Neural progenitor cell (in vitro differentiated cells): ENCODE measurements at places on chromosomes 6 and 20.

DNA sequence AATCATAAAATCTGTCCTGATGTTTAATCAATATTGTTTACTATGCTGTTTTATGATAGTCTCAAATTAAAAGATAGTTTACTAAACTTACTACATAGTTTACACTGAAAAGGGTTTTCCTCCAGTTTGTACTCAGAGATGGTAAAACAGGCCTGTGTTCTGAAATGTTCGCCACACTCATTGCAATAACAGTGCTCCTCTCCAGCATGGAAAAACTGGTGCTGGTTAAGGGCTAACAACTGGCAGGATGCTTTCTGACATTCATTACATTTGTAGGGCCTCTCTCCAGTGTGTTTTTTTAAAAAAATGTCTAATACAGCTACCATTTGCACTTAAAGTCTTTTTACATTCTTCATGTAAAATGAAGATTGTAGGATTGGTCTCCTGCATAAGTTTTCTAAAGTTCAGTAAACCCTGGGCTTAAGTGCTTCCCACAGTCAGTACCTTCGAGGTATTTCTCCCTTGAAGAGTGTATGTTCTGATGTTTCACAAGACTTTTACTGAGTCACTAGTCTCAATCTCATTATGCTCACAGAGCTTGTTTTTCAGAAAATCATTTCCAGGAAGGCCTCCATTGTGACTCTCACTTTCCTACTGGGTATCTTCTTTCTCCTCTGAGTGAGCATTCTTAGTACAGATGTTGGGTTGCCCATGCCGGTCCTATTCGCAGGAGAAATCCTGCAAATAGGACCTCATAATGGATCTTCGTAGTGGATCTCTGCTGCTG lies 8.7 kb upstream of the ZSCAN12 start:
- no peak for DNase-seq

DNA sequence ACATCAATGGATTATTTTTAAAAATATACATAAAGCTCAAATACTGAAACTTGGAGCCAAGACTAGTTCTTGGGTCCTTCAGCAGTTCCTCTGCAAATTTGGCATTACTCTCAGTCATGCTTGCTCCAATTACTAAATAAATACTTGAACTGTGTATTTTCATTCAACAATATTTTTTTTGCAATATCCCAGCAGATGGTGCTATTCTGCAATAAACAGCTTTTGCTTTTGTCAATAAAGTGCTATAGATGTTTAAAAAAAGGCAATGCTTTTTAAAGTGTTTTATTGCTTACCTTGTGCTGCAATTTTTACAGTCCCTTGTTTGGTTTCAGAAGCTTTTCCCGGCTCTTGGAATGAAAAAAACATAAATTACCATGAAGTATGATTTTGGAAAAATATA lies 243.4 kb downstream of the TRDN start:
- DNase-seq = no peak

GRCh38 chr6:37491830-37492208 lies 7.9 kb downstream of the CCDC167 start:
- no peak for DNase-seq

GRCh38 chr6:132515386-132515785 lies 2.5 kb upstream of the STX7 start:
- no peak for DNase-seq

DNA sequence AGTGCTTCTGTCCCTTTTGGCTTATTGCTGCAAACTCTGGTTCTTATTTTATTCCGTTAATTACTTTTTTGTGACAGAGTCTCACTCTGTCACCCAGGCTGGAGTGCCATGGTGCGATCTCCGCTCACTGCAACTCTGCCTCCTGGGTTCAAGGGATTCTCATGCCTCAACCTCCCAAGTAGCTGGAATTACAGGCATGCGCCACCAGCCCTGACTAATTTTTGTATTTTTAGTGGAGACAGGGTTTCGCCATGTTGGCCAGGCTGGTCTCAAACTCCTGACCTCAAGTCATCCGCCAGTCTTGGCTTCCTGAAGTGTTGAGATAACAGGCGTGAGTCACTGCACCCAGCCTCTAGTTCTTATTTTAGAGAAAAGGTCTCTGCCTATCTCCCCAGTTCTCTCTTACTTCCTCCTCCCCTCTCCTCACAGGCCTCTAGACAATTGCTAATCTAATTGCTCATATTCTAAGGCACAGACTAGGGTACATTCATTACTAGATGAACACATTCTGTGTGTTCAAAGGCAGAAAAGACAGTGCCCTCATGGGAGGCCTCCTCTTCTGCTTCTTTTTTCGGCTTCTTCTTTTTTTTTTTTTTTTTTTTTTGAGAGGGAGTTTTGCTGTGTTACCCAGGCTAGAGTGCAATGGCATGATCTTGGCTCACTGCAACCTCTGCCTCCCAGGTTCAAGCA lies 27.0 kb downstream of the EDEM2 start:
- DNase-seq = no peak

DNA sequence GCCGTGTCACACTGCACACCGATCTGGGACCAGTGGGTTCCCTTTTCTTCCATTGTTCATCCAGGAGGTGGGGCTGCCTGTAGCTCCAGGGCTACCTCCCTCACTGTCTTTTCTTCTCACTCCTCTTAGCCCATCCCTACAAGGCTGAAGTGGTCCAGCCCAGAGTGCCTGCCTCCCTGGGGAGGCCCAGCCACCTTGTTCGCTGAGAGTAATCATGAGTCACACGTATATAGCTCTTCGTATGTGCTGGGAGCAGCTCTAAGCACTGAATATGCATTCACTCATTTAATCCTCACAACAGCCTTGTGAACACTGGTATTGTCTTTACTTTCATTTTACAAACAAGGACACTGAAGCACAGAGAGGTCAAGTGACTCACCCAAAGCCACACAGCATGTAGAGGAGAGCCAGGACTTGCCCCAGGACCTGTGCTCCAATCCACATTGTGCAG lies 14.7 kb upstream of the CCDC167 start:
- DNase-seq = no peak

- no peak for DNase-seq
These were observed 29.0 kb downstream of the HDGFL1 start for GRCh38 chr6:22598339-22598738.

GRCh38 chr20:52279706-52280105 lies 88.1 kb upstream of the ZFP64 start:
- no peak for DNase-seq

DNA sequence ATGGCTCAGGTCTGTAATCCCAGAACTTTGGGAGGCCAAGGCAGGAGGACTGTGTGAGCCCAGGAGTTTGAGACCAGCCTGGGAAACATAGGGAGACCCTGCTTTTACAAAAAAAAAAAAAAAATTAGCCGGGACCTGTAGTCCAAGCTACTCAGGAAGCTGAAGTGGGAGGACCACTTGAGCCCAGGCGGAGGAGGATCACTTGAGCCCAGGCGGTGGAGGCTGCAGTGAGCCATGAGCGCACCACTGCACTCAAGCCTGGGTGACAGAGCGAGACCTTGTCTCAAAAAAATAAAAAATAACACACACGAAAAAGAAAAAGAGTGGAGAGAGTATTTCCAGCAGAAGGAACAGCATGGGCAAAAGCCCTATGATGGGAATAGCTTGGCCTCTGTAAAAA lies 2.0 kb downstream of the TTLL9 start:
- DNase-seq = no peak

- no peak for DNase-seq
These were observed 119.2 kb downstream of the PREX1 start for GRCh38 chr20:48708630-48709029.

DNA sequence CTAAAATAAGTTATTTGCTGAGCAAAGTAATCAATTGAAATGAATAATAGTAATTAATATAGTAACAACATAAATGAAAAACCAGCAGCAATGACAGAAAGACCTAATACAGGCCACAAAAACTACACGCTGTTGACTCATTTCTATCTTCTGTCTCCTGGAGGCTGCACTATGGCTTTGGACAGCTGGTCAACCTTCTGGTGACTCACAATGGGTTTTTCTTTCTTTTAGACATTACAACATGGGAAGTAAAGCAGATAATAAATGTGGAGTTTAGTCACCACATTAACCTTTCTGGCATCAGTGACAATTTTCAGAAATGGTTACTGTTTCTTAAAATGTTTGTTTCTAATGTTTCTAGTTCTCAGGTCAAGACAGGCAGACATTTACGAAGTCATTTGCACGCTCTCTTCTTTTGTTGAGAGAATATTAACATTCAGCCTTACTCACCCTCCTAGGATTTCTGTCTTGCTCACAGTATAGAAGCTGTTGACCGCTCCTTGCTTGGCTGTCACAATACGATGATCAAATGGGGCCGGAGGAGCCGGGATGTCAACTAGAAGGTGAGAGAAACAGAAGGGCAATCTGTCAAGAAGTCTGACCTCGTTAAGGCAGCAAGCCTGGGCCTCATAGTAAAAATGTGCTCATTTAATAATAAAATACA lies 62.2 kb downstream of the MYLK4 start:
- DNase-seq = no peak

- no peak for DNase-seq
These were observed 44.4 kb downstream of the FYN start for GRCh38 chr6:111828809-111829208.

DNA sequence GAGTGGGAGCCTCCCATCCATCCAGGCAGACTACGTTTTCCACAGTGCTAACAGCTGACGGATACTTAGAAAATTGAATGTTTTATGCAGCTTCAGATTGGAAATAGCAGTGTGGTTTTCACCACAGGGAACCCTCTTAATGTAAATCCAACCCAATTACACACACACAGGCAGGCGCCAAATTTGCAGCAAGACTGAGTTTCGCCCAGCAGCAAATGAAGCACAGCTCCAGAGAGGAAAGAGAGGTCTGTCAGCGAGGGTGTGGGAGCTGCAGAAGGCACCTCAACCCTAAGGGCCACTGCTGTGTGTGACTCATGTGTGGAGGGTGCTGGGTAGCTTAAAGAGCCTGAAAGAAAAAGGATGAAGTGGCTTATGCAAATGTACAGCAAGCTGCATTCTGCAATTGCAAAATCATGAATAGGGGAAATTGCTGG lies 365.7 kb downstream of the MAFB start:
- no peak for DNase-seq

GRCh38 chr6:35728683-35729678 lies 7.9 kb upstream of the ARMC12 start:
- no peak for DNase-seq

GRCh38 chr6:164258421-164258820 lies 843.9 kb downstream of the QKI start:
- no peak for DNase-seq

DNA sequence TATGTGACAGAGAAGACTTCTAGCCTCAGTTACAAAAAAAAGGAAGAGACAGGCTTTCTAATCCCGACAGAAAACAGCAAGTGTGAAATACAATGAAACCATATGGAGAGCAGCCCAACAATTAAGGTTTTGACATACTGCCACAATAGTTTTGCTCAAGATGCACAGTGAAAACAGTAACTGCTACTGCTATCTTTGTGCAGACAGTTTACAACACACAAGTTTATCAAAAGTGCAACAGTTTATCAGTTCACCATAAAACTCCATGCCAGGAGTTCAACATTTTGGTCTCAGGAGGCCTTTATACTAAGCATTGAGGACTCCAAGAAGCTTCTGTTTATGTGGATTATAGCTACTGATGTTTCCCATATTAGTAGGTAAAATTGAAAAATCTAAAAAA lies 37.6 kb downstream of the GOPC start:
- DNase-seq = no peak

GRCh38 chr20:40251284-40251932 lies 437.6 kb downstream of the MAFB start:
- peak; percentile 58 for DNase-seq

DNA sequence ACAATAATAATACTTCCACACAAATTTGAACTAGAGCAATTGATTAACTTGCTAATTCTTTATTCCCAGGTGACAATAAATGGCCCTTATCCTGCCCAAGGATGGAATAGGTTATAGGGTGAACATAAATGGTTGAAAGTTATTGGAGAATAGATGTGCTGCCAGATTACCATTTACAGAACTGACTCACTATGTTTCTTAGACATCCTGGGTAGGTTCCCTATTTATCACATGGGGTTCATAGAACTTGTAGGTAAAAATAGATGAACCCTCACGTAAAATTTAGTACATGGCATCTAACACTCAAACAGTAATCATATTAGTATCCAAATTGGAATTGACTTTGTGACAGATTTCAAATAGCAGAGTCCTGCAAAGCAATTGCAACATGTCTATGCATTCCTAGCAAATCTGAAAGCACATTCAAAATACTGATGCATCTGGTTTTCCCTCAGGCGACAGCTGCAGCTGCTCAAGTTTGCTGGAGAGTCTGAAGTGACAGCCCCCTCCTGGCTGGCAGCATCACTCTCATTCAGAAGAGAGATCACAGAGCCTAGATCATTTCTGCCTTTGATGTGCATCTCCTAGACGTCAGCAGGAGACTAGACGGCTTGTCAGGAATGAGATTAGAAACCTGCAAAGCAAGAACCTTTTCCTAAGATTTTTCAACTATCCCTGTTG lies 80.2 kb upstream of the RNF217 start:
- DNase-seq = peak; percentile 31

DNA sequence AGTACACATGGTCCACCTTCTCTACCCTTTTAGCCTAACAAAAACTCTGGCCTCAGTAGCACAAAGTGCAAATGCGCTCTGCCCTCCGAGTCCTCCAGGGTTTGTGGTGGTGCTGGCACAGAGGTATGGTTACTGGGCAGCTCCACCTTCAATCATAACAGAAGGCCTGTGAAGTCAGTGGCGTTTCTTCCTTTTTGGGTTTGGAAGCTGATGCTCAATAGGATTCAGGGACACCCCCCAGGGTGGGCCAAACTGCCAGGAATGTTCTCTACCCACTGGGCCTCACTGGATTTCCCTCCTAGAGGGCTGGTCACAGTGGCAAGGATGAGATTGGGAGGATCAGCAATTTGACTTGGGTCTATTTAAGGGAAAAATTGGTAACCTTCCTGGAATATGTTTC lies 286.1 kb upstream of the FOXQ1 start:
- no peak for DNase-seq

- DNase-seq = no peak
These were observed 54.3 kb downstream of the SLC22A23 start for GRCh38 chr6:3402310-3403237.

DNA sequence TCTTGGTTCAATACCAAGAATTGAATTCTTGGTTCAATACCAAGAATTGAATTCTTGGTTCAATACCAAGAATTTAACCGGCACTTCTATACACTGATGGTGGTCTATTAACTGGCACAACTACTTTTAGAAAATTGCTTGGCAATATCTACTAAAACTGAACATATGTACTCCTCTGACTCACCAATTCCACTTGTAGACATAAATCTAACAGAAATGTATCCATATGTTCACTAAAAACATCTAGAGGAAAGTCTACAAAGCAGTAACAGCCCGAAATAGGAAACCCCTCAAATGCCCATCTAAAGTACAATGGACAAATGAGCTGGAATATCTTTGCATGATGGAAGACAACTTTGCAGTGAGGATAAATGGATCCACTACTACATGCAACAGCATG lies 71.9 kb downstream of the KIF16B start:
- no peak for DNase-seq
